ENCODE measurements at places on chromosomes 16 and 17.

GRCh38 chr17:28478712-28479615, 5.5 kb downstream of the SLC13A2 start:
- no peak for DNase-seq

DNA sequence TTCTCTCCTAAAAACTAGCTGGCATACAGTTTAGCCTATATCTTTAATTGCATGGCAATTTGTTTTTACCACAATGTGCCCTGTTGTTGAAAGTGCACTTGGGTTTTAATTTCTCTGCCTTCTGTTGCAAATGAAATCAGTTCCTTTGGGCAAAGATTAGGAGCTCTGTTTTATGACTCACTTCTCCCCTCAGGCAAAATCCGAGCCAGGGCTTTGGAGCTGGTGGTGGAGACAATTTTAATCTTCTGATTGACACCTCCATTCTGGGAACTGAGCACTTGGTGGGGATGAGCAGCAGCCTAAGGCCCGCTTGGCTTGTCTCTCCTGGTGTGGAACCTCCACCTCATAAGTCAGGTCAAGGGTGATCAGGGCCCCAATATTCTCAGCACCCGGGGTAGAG, 13.3 kb upstream of the MYH8 start:
- no peak for DNase-seq

DNA sequence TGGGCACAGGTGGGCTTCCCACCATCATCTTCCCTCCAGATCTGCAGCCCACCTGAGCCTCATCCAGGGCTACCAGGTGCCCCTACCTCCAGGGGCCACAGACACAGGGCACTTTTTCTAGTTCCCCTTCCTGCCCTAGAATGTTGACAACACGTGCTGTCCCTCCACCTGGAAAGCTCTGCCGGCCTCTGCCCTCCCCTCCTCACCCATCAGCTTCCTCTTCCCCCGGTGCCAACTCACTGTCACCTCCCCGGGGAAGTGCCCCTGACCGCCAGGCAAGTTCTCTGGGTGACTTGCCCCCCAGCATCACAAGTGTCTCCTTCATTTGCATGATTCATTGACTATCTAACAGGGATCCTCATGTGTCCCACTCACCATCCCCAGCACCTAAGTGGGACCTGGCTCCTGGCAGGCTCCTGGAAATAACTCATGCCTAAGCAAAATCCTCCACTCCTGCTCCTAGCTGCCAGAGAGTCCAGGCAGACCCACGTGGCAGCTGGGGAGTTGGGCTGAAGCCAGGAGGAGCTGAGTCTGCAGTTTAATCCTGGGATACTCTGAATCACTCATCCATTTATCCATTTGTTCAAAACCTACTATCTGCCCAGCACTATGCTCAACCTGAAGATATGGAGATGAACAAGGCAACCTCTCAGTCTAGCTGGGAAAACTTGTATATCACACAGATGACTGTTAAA, 304.4 kb downstream of the FOXL1 start:
- DNase-seq, result no peak

- DNase-seq, result no peak
Measured at GRCh38 chr17:59745040-59745439, 37.6 kb downstream of the VMP1 start.

DNA sequence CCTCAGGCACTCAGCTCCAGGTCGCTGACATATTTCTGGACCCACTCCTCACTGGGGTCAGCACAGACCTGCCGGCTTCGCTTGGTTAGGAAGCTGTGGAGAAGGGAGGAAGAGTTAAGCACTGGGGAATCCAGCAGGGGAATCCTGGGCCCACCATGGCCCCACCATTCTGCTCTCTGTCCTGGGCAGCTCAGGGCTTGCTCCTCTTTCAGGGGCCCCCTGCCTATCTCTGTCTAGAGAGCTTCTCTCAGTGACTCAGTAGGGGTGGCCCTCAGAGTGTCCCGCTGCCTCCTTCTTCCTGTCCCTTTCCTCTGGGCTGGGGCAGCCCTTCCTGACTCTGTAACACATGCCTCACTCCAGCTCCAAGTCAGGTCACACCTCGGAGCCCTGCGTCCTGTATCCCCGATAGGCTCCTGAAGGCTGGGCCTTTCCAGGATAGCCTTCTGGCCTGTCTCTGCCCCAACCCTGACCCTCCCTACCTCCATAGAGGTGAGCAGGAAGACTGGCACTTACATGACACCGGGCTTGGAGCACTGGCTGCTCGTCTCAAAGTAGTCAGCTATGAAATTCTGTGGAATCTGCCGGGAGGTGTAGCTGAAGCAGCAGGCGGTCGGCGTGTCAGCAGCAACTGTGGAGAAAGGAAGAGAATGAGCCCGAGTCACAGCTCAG, 1.1 kb downstream of the CCL3 start:
- no peak for DNase-seq

DNA sequence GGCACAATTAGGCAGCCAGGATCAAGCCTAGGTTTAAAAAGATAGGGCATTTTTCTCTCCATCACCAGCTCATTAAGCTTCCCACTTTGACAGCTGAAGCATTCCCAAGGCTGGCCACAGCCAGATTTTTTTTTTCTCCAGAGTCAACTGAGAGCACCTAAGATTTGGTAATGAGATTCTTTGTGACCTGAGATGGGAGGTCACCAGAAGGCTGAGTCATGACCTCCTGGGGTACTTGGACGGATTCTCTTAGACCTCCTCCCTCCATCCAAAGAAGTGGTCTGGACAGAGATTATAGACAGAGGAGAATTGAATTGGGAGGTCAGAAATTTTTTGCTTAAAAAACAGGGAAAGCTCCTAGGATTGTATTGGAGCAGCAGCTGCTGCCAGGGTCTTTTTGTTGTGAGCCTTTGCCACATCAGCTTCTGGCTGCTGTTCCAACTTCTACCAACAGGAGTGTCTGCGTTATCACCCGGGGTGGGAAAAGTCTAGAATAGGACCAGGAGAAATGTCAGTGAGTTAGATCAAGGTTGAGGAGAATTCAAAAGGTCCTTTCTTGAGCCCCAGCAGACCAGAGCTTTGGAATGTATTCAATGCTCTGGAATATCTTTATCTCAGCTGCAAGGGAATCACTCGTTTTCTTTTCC, 221.2 kb upstream of the N4BP1 start:
- DNase-seq, result no peak

DNA sequence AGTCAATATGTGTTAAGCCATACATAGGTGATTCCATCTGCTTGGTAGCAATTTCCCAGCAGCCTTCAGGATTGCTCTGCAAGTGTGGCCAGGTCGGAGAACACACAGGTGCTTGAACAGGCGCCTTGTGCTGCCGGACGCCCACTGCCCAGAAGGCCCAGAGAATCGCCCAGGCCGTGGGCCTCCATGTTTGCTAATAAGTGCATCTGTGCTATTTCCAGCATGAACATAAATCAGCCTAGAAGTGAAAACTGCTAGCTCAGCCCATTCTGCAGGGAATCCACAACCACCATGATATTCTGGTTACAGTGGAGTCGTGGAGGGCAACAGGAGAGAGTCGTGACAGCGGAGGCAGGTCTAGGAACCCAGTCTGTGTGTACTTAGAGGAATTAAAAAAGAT, 78.1 kb downstream of the ZFHX3 start:
- no peak for DNase-seq

- no peak for DNase-seq
Measured at GRCh38 chr16:4216596-4216995, 25.3 kb downstream of the SRL start.

Measured in hematopoietic multipotent progenitor cell treated with erythropoietin and hydrocortisone succinate and interleukin-3 and kit ligand, for 8 days (in vitro differentiated cells).